ENCODE measurements at places on chromosomes 11 and 22.

- DNase-seq = no peak
Measured at GRCh38 chr11:74256378-74257133, 54.9 kb downstream of the P4HA3 start.

- no peak for DNase-seq
Measured at GRCh38 chr11:83971063-83971462, 684.9 kb upstream of the CCDC90B start.

- DNase-seq = no peak
Measured at GRCh38 chr22:37164505-37164887, 14.8 kb upstream of the IL2RB start.

- no peak for DNase-seq
Measured at GRCh38 chr11:70443773-70444030, 45.4 kb downstream of the CTTN start.

- no peak for DNase-seq
Measured at GRCh38 chr11:64845129-64845775, 799 bp upstream of the CDC42BPG start.

DNA sequence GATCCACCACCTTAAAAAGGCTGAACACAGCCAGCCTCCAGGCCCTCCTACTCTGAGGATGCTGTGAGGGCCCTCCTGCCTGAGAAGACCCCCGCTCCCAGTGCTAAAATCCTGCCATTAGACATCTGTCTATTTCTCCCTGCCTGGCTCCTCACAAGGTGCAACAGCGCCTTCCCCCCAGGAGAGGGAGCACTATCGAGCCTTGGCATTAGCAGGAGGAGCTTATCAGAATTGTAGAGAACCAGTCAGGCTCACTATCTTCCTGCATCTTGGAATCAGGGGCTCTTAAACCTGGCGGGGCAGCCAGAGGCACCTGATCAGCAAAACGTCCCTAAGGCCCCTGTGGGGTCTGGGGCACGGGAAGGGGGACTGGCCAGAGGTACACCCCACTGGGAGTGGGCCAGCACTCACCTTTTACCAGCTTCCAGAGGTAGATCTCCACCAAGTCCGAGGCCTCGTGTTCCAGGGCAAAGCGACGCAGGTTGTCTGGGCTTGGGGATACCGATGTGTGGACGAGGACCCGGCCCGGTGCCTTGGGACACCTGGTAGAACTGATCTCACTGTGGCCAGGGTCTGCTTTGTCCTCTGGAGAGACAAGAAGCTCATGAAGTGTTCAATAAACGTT lies 28.7 kb downstream of the CHRDL2 start:
- DNase-seq = peak; percentile 19

DNA sequence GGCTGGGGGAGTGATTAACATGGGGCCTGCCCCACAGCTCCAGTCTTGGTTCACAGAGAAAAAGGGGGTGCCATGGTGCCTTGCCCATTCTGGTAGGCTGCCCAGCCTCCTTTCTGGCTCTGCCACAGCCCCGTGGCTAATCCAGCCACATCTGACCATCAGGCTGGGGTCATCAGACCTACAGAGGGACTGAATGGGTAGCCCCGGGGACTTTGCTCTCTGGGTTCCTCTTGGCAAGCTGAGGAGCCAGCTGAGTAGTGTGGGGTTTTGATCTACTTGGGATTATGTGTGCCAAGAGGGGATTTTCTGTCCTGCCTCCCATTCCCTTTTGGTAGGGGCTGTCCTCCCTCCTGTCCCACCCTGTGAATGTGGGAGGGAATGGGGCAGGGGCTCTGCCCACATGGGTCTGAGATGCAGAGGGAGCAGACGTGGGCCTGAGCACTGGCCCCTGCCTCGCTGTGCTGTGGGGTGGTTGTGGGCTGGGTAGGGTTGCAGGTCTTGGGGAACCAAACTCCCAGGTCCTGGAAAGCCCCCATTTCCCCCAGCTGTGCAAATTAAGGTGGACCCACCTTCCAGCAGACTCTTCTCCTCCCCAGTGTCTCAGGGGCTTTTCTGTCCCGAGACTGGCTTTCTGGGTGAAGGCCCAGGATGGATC lies 32.0 kb downstream of the CD82 start:
- no peak for DNase-seq

DNA sequence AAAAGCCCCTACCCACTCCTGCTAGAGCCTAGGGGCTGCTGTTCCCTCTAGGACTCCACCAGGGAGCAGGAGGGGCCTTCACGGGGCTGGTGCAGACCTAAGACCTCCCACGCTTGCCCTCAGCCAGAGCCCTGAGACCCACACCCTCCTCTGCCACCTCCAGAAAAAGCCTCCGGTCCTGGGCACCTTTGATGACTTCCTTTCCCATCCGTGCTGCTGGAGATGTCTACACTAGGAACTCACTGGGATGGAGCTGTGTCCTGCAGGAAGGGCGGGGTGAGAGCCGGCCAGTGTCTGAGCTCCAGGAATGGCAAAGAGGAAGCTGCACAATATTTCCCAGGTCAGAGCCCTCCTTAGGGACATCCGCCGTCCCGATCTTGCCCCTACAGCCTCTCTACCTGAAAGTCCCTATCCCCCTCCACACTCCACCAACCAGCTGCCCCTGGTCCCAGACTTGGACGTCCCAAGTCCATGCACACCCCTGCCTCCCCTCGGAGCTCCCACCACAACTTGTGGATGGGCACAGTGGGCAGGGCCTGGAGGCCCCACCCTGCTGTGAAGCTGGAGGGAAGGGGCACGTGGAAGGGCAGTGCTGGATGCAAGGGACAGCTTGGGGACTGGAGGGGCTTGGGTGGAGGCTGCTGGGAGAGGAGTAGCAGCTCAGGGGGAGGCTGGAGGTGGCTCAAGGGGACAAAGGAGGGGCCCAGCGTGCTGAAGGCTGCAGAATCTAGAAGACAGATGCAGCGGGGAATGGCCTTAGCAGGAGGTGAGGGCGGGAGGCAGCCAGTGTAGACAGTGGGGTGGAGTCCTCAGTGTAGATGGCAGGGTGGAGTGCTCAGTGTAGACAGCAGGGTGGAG lies 13.5 kb upstream of the LRP5 start:
- DNase-seq = no peak

DNA sequence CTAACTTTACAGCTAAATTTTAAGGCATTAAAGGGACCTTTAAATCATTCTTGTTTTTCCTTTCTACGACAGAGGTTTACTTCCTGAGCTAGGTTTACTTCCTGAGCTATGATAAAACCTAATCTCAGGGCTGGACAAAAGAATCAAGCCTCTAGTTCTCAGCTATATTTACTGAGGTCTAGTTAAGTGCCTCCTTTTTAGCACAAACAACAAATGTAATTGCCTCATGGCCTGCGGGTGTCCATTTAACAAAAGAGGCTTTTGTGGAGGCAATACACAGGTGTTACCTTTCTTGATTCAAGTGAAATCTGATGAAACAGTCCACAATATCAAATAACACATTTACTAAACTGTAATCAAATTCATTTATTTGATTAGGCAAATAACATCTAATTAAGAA lies 67.3 kb downstream of the IMMP1L start:
- DNase-seq = no peak

- no peak for DNase-seq
Measured at GRCh38 chr11:128469220-128469619, 118.1 kb downstream of the ETS1 start.

- DNase-seq = no peak
Measured at GRCh38 chr22:30843245-30843644, 125.3 kb downstream of the MORC2 start.

DNA sequence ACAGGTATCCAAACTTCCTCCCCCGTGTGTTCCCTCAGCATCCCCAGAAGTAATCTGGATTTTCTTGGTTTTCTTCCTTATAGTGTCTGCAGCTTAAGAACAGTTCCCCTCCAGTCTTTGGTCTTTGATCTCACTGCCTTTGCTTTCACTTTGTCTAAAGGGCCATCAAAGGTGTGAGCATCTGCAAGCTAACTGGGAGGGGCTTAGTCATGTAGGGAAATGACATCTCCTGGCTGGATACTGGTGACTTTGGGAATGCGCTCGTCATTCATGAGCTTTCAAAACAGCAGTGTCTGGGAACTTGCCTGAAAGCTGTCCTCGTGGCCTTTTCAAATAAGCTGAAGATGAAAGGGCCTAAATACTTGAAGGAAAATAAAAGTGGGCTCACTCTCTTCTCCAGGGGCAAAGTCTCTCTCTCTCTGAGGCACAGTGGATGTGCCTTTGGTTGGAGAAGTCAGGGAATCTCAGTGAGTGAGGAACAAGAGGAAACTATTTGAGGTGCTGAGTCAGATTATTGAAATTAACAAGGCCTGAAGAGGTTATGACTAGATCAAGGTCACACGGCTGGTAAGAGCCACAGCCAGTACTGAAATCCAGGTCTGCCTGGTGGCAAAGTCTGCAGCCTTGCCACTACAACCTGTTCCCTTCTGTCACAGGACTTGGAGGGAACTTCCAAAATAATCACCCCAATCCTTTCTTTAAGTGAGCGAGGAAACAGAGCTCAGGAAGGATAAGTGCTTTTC lies 45.6 kb upstream of the TENM4 start:
- DNase-seq = no peak

DNA sequence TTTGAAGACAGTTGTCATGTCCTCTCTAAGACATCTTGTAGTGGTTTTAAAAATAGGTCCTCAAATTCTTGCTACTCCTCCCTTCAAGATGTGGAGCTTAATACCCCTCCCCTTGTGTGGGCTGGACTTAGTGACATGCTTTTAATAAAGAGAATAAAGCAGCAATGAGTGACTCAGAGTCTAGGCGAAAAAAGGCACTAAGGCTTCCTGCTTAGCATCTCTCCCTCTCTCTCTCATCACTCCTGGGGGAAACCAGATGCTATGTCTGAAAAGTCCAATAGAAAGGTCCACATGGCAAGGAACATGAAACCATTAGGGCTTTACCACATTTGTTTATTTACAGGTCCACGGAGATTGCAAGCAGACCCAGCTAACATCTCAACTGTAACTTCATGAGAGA lies 11.7 kb downstream of the SERGEF start:
- no peak for DNase-seq

DNA sequence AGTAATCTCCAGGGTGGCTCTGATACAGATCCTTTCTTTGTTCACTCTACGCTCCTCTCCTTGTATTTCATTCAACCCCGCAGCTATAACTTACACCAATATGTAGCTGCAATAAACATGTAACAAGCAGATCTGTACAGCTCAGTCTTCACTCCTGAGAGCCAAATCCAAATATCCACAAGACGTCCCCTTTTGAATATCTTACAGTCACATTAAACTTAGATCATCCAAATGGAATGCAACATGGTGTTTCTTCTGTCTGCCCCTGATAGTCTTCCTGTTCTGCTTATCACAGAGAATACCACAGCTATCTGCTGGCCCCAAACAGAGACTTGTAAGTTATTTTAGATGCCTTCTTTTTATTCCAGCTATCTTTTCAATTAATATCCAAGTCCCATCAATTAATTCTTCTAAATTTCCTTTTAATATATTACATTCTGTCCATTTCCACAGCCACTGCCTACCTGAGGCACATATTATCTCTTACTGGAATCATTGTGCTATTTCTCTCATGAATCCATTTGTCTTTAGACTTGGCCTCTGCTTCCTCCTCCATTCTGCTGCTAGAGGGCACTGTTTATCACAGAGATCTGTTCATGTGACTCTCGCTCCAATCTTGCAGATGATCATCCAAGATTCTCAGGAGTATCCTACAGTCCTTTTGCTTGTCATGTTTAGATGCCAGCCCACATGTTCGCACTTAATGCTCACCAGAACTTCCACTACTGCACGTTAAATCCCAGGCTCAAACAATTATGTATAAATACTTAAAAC lies 908.6 kb downstream of the NTM start:
- DNase-seq = no peak

- DNase-seq = peak; percentile 17
Measured at GRCh38 chr22:31082606-31083376, 1.7 kb downstream of the SMTN start.

DNA sequence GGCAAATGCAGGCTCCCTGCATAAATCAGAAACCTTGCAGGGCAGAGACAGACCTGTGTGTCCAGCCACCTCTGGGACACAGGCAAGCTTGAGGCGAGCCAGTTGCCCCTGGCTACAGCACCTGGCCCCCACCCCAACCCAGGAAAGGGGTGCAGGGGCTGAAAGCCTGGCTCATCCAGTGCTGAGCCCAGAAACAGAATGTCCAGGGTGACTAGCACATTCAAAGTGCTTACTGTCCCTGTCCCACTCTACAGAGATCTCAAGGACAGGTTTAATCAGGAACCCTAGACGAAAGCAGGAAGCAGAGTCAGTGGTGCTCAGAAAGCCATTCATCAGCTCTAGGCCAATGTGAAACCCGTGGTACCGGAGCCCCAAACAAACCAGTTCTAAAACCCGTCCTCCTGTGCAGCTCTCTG lies 31.9 kb downstream of the PLEKHA7 start:
- no peak for DNase-seq

DNA sequence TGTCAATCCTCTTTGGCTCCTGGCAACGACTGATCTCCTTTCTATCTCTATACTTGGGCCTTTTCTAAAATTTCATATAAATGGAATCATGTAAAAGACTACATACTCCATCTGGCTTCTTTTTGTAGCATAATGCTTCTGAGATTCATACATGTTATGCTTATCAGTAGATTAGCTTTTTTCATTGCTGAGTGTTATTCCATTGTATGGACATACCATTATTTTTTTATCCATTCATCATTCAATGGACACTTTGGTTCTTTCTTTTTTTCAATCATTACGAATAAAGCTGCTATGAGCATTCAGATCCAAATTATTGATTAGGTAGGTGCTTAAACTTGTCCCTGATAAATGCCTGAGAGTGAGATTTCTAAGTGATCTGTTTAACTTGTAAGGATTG lies 11.7 kb upstream of the ARL14EP start:
- no peak for DNase-seq

GRCh38 chr11:44017443-44018126 lies 30.2 kb upstream of the ACCSL start:
- no peak for DNase-seq

- DNase-seq = no peak
Measured at GRCh38 chr11:42524534-42525227, 787.1 kb upstream of the API5 start.

DNA sequence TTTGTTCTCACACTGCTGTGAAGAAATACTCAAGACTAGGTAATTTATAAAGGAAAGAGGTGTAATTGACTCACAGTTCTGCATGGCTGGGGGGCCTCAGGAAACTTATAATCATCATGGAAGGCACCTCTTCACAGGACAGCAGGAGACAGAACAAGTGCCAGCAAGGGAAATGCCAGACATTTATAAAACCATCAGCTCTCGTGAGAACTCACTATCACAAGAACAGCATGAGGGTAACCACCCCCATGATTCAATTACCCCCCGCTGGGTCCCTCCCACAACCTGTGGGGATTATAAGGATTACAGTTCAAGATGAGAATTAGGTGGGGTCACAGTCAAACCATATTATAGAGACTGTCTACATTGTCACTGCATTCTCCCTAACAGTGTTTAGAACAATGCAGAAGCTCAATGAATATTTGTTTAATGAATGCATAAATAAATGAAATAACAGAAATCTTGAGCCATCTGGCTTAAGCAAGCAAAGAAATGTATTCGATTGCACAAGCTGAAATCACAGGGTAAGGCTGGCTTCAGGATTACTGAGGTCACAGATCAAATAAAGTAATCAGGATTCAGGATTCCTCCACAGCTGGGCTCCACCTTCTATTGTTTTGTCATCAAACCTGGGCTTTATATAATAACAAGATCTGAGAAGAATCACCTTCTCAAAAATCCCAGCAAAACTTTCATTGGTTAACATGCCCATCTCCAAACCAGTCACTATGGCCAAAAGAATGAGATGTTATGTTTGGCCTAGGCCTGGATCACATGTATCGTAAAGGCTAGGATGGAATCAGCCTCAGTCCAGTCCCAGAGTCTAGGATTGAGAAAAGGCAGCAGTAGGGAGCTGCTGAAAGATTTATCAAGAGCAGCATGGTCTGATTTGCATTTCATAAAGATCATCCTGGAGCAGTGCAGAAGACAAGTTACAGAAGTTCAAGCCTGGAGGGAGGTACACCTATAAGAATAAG lies 137.8 kb upstream of the UBASH3B start:
- no peak for DNase-seq

Data from activated CD4-positive, CD25-positive, alpha-beta regulatory T cell treated with anti-CD3 and anti-CD28 coated beads, Interleukin-2, amount 50 U/mL, for 16 hours (primary cell).